Immature natural killer cell (primary cell): ENCODE measurements at places on chromosomes 16 and 17.

DNA sequence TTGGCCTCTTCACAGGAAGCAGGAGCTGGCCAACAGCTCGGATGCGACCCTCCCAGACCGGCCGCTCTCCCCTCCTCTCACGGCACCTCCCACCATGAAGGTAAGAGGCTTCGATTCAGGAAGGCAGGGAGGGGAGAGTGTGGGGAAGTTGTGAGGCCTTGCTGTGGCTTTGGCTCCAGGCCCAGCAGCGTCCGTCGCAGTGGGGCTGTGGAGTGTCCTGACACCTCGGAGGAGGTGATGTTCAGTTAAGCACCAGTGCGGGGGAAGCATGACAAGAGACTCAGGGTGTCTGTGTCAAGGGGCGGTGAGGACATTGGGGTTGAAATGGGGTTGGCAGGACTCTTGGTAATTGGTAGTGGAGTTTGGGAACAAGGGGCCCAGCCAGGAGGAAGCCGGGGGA lies 109.0 kb downstream of the RAP1GAP2 start:
- H3K27me3 ChIP-seq: peaks cover 28% of the 10 kb centered on the region
- peak; percentile 69 for DNase-seq
- H3K36me3 ChIP-seq: peaks cover 9% of the 10 kb centered on the region
- H3K4me1 ChIP-seq: peaks cover 97% of the 10 kb centered on the region

- no peak overlapping the region for H3K27ac ChIP-seq
- H3K27me3 ChIP-seq: no peaks in the 10 kb centered on the region
- no peak overlapping the region for H3K4me3 ChIP-seq
- no peaks in the 10 kb centered on the region for H3K36me3 ChIP-seq
- DNase-seq: no peak
Observed at GRCh38 chr17:17913695-17914332, 58.4 kb downstream of the TOM1L2 start.

DNA sequence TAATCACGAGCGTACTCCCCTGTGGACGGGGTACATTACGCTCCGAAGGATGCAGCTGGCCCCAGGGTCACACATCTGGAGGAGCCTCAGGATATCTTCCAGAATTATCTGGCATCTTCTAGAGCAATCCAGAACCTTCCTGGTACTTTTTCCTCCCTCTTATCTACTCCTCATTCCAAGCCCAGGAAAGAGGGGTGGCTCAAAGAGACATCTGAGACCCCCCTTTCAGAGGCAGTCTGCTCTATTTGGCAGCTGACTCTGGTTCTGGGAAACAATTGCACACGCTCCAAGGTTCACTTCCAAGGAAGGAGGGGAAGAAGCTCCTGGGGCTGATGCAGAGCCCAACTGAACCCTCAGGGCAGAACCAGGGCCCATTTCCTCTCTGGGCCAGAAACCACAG lies 14.9 kb downstream of the RBFOX3 start:
- H3K36me3 ChIP-seq: no peaks in the 10 kb centered on the region
- no peak for DNase-seq
- no peaks in the 10 kb centered on the region for H3K4me1 ChIP-seq

GRCh38 chr17:71327376-71328059 lies 793.3 kb upstream of the SOX9 start:
- no peaks in the 10 kb centered on the region for H3K4me1 ChIP-seq
- DNase-seq: no peak
- H3K36me3 ChIP-seq: no peaks in the 10 kb centered on the region
- no peak overlapping the region for H3K4me3 ChIP-seq
- peaks cover 2% of the 10 kb centered on the region for H3K27me3 ChIP-seq
- H3K27ac ChIP-seq: no peak overlapping the region

DNA sequence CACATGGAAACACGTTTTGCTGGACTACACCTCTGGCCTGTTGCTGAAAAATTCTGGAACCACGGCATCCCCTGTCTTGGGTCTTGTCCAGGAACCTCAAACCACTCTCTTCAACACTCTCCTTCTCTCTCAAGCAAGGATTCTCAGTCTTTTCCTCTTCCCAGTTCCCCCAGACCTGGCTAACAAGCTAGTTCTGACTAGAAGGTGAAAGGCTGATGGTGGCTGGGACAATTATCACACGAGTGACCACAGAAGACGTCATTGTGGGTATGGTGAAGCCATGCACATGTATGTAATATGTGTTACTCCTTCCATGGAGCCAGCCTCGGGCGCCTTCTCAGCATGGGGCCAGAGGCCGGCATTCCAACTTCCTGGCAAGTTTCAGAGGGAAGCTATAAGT lies 123.0 kb downstream of the CDYL2 start:
- no peaks in the 10 kb centered on the region for H3K4me1 ChIP-seq
- peaks cover 3% of the 10 kb centered on the region for H3K27me3 ChIP-seq
- DNase-seq: no peak
- H3K4me3 ChIP-seq: no peak overlapping the region

GRCh38 chr17:20944014-20944865 lies 98.6 kb downstream of the USP22 start:
- peaks cover 5% of the 10 kb centered on the region for H3K27me3 ChIP-seq
- no peak overlapping the region for H3K27ac ChIP-seq
- H3K4me1 ChIP-seq: no peaks in the 10 kb centered on the region
- no peak for DNase-seq

DNA sequence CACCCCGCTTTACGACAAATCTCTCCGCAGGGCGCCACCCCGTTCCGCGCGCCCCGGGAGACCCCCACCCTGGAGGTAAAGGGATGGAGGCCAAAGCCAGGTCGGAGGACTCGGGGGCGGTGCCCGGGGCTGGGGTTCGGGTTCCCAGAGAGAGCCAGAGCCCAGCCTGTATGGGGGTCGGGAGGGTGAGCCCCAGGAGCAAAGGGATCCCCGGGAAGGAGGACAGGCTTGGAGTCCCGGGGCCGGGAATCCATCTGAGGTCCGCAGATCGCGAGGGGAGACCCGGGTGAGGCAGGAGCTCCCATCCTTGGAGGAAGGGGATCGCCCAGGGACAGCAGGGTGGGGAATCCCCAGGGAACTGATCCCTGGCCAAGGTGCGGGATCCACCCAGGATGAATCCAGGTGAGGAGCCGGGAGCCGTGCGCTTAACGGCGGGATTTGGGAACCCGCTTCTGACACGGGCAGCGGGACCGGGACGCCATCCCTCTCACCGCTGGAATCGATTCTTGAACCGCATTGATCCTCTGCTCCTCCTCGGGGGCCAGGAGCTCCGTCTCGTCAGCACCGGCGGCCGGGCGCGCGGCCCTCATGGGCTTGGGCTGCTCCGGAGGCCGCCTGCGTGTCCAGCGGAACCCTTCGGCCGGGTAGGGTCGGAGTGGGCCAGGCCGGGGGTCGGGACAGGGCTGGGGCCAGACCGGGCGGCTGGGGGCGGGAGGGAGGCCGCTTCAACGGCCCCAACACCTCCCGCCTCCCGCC lies at the start of gene MMD:
Gene MMD, minus strand, starts transcription at position 657 of the 756 bp plus-strand sequence. Its CDS starts 140 bp downstream, at position 517.
- DNase-seq: no peak
- peaks cover 10% of the 10 kb centered on the region for H3K27me3 ChIP-seq
- peaks cover 50% of the 10 kb centered on the region for H3K4me1 ChIP-seq
- H3K4me3 ChIP-seq: peak within 1 kb of the TSS; percentile 94

- peaks cover 24% of the 10 kb centered on the region for H3K27me3 ChIP-seq
- H3K4me1 ChIP-seq: peaks cover 46% of the 10 kb centered on the region
- H3K4me3 ChIP-seq: peak overlapping the region; percentile 86
- H3K27ac ChIP-seq: peak overlapping the region; percentile 76
- H3K36me3 ChIP-seq: no peaks in the 10 kb centered on the region
Observed at GRCh38 chr17:17837380-17837821, 615 bp upstream of the SREBF1 start.

- H3K4me3 ChIP-seq: no peak overlapping the region
- no peak overlapping the region for H3K27ac ChIP-seq
- peaks cover 24% of the 10 kb centered on the region for H3K4me1 ChIP-seq
- no peaks in the 10 kb centered on the region for H3K27me3 ChIP-seq
Observed at GRCh38 chr17:4206962-4207361, 56.8 kb downstream of the ANKFY1 start.

DNA sequence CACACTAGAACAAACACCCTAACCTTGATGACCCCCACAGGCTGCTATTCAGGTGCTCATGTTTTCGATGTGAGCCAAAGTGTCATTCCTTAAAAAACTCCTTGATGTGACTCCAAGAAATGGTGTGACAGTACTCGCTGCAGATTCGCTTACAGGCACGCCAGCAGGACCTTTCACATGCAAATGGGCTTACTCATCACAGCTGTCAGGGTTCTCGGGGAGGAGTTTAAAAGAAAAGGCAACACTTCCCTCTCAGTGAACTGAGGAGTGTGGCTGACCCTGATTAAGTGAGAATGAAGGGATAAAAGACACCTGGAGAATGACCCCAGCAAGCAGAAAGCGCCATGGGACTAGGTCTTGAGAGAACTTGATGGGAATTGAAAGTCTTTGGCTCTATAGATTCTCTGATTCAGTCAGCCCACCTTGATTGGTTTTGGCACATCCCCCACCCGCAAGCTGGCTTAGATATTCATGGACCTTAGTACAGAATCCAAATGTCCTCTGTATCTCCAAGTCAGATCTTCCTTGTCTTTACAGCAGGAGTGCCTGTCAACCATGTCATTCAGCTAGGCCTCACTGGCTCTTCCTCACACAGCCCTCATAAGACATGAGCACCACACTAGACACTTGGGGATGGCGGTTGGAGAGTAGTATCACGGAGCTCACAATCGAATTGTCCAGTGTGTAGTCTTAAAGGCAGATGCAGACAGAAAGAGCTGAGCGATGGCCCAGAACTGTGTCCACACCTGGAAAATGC lies 82.6 kb downstream of the HIC1 start:
- H3K27me3 ChIP-seq: no peaks in the 10 kb centered on the region
- peak overlapping the region; percentile 89 for H3K27ac ChIP-seq
- peaks cover 21% of the 10 kb centered on the region for H3K4me1 ChIP-seq
- no peak overlapping the region for H3K4me3 ChIP-seq
- DNase-seq: no peak
- peaks cover under 1% of the 10 kb centered on the region for H3K36me3 ChIP-seq

GRCh38 chr16:85370881-85371651 lies 242.1 kb upstream of the GSE1 start:
- no peaks in the 10 kb centered on the region for H3K36me3 ChIP-seq
- no peaks in the 10 kb centered on the region for H3K4me1 ChIP-seq
- no peaks in the 10 kb centered on the region for H3K27me3 ChIP-seq
- H3K27ac ChIP-seq: no peak overlapping the region

GRCh38 chr17:7384489-7385081 lies 3.7 kb downstream of the TNK1 start:
- no peak overlapping the region for H3K27ac ChIP-seq
- DNase-seq: no peak
- peak overlapping the region; percentile 68 for H3K4me3 ChIP-seq
- peaks cover 12% of the 10 kb centered on the region for H3K27me3 ChIP-seq
- H3K36me3 ChIP-seq: peaks cover 4% of the 10 kb centered on the region
- no peaks in the 10 kb centered on the region for H3K4me1 ChIP-seq

GRCh38 chr17:10474536-10474935 lies 5.2 kb upstream of the MYH4 start:
- H3K27ac ChIP-seq: no peak overlapping the region
- H3K4me3 ChIP-seq: no peak overlapping the region
- H3K36me3 ChIP-seq: no peaks in the 10 kb centered on the region
- no peaks in the 10 kb centered on the region for H3K27me3 ChIP-seq
- DNase-seq: no peak

DNA sequence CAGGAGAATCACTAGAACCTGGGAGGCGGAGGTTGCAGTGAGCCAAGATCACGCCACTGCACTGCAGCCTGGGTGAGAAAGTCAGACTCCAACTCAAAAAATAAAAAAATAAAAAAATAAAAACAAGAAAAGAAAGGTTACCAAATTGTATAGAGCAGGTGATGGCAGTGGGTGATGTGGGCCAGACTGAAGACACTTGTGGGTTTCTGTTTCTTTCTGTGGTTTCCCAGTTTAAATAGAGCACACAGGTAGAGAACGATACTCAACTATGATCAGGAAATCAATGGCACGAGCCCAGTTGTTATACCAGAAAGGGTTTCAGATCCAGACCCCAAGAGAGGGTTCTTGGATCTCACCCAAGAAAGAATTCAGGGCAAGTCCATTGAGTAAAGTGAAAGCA lies 32.6 kb downstream of the NUBP1 start:
- no peak overlapping the region for H3K4me3 ChIP-seq
- peaks cover 5% of the 10 kb centered on the region for H3K4me1 ChIP-seq

GRCh38 chr16:68893710-68894705 lies 50.7 kb downstream of the TANGO6 start:
- H3K4me3 ChIP-seq: no peak overlapping the region
- H3K27me3 ChIP-seq: no peaks in the 10 kb centered on the region
- DNase-seq: no peak

DNA sequence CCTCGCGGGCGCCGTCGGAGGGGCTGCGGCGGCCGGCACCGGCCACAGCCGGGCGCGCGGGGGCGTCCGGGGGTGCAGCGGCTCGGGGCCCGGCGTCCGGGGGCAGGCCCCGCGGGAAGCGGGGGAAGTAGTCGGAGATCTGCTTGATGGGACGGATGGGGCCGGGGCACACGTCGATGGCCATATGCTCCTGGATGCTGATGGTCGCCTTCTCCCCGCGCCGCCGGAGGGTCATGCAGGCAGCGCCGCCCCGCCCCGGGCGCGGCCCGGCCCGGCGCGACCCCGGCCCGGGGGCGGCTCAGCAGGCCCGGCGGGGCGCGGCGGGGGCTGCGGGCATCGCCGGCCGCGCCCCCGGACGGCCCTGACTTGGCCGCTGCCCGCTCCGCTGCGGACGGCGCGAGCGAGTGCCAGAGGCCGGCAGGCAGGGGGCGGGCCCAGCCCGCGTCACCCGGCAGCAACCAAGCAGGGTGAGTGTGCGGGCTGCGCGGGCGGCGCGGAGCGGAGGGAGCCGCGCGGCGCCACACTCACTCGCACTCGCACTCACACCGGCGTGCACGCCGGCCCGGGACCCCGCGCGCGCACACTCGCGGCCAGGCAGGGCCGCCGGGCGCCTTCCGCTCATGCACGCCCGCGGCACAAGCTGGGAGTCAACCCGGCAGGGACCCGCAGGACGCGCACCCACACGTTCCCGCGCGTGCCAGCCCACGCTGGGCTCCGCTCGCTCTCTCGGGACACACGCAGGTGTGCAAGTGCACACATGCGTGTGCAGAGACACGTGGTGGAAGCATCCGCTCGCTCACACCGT lies at the start of gene DOC2B:
Gene DOC2B, minus strand, starts transcription at position 406 of the 805 bp plus-strand sequence. Its CDS starts 171 bp downstream, at position 235.
- no peak for DNase-seq
- H3K4me1 ChIP-seq: no peaks in the 10 kb centered on the region
- no peak within 1 kb of the TSS for H3K27ac ChIP-seq
- no peaks in the 10 kb centered on the region for H3K36me3 ChIP-seq
- peaks cover 7% of the 10 kb centered on the region for H3K27me3 ChIP-seq

GRCh38 chr17:79820959-79821330 lies 18.3 kb downstream of the CBX4 start:
- H3K27me3 ChIP-seq: peaks cover 23% of the 10 kb centered on the region
- H3K4me1 ChIP-seq: peaks cover 17% of the 10 kb centered on the region
- H3K4me3 ChIP-seq: no peak overlapping the region
- DNase-seq: no peak

DNA sequence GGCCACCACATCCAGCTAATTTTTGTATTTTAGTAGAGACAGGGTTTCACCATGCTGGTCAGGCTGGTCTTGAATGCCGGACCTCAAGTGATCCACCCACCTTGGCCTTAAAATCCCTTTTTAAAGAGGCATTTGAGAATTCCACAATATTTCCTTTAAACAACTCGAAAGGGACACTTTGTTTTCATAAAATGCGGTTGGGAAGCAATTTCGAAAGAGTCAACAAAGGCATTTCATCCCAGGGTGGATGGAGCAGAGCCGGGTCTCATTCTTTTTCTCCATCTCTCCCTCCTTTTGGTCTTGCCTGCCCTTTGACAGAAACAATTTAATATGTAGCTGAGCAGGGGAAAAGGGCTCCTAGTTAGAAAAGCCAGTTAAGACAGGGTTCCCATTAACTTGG lies 13.5 kb upstream of the COG1 start:
- no peak for DNase-seq
- H3K27me3 ChIP-seq: peaks cover 2% of the 10 kb centered on the region
- H3K4me3 ChIP-seq: no peak overlapping the region
